ENCODE measurements at places on chromosomes 1 and 21.

GRCh38 chr1:61748566-61748965 lies 6.3 kb downstream of the PATJ start:
- DNase-seq = no peak

DNA sequence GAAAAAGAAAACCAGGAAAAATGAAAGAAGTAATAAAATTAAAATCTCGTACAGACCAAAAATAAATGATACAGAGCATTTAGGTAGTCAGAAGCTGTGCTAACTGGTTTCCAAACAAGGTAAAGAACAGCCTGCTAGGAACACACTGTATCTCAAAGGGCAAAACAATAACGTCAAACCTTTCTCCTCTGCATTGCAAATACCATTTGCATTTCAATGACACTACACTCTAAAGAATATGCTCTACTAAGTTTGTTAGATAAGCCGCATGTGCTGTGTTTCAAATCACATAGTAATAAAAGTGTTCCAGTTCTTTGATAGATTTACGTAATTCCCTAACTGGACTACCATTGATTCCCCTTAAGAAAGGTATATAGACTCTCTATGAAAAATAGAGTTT lies 648.8 kb downstream of the PLA2G4A start:
- DNase-seq = no peak

- DNase-seq = no peak
Observed at GRCh38 chr1:167116174-167116573, 22.3 kb downstream of the STYXL2 start.

GRCh38 chr1:12511128-12511484 lies 106.9 kb downstream of the DHRS3 start:
- no peak for DNase-seq

DNA sequence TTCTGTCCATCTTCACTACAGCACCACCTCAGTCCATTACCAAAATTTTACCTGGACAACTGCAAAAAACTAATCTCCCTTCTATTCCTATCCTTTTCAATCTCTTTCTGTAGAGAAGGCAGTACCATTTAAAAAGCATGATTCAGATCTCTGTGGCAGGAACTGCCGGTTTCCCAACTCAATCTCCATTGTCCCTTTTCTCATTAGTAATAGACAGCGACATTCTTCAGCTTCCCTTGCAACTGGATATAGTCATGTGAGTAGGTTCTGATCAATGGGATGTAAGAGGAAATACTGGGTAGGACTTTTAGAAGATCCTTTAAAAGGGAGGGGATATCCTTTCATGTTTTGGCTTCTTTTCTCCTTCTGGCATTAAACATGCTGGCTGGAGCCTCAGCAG lies 74.9 kb downstream of the ADCY10 start:
- no peak for DNase-seq

DNA sequence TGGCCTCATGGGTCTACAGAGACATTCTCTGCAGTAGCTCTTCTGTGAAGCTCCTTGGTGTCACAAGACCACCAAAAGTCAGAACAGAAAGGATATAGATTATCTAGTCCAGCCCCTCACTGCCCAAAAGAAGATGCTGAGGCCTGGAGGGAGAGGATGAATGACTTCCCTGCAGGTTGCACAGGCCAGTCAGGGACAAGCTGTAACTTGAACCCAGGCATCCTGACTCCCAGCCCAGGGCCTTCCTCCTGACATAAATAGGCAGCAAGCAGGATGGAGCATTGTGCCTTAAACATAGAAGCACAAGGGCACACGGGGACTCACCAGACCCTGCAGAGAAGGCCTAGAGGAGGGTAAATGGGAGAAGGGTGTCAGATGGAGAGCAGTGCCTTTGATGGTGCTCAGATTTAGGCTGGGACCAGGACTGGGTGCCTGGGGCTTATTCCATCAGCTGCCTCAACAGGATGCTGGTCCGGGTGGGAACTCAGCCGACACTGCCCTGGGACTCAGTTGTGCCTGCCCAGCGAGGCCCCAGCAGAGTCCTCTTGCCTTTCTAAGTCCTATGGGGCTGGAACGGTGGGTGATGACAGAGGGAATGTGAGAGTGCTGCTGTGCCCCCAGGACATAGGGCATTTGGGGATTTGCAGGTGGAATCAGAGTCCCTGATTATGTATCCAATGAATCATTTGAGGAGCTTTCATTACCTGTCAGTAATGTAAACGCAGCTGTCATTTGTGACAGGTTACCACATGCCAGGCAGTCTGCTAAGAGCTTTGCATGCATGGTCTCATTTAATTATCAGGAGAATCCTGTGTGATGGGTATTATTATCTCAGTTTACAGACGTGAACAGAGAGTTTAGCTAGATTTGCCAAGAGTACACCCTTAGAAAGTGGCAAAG lies 13.2 kb downstream of the S100A7A start:
- DNase-seq = no peak

DNA sequence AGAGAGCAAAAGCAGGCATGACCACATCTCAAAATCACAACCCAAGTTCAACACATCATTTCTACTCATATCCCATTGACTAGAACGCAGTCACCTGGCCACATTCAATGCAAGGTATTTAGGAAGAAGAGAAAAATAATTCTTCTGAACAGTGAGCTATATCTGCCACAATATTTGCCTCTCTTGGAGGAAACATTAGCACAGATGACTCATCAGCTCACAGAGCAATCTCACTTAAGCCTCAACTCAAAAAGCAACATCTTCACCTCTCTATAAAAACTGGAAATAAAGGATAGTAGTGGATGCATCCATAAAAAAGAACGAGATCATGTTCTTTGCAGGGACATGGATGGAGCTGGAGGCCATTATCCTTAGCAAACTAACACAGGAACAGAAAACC lies 143.9 kb upstream of the FMN2 start:
- no peak for DNase-seq

DNA sequence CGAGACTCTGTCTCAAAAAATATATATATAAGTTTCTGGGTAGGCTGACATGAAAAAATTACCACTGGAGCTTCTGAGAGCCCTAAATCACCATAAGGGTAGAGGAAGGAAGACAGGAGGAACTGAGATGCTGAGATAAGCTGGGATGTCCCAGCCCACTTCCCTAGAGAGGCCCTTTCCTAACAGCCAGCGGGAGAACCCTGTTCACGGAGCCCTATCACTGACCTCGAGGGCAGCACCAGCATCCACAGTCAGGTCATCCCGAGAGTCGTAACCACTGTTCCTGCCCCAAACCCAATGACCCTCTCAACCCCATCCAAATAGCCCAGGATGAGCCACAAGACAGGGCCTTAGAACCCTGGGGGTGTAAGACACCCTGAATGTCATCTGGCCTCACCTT lies 77.5 kb downstream of the CD34 start:
- DNase-seq = no peak

DNA sequence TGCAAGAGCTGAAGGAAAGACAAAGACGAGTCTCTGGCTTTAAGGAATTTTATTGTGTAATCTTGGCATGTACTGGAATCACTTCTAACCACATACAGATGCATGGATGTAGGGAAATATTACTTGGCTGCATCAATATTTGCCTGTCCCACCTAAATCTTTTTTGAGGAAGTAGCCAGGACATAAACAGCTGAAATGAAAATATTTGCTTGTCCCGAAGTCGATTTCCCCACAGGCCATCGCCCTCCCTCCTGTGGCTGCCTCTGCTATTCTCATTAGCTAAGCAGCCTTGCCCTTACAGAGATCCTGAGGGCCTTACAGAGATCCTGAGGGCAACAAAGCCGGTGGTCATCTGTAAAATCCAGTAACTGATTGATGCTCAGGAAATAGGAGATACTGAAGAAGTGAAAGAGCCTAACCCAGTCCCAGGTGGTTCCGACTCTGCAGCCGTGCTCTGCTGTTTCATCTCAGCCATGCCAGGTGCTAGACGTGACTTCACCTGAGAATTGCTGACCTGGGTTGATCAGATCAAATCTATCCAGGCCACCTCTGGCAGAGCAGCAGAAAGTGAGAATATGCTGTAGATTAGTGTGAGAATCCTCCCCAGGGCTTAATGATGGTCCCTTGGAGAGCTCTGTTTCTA lies 25.5 kb downstream of the MAN1C1 start:
- no peak for DNase-seq

Measured in Panc1 (cell line).